ENCODE measurements at places on chromosomes 2 and 18.

- no peak for DNase-seq
Measured at GRCh38 chr2:181384923-181385322, 72.3 kb upstream of the ITGA4 start.

GRCh38 chr18:31171144-31171839 lies 8.6 kb upstream of the DSC1 start:
- DNase-seq = no peak

DNA sequence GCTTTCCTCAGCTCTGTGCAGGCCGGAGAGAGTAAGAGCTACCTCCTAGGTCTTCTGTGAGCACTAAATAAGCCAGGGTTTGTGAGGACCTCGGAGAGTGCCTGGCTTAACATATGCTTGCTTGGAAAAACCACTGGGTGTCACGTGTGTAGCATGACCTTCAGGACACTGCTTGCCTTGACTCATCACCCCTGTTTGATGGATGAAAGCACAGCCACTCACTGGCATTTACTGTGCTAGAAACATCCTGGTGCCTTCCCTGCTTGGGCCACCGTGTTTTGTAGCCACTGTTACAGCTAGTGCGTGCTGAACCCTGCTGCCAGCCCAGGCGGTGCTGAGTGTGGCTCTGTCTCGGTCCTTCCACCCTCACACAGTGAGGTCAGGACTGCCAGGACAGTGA lies 34.8 kb upstream of the ITM2C start:
- DNase-seq = no peak

DNA sequence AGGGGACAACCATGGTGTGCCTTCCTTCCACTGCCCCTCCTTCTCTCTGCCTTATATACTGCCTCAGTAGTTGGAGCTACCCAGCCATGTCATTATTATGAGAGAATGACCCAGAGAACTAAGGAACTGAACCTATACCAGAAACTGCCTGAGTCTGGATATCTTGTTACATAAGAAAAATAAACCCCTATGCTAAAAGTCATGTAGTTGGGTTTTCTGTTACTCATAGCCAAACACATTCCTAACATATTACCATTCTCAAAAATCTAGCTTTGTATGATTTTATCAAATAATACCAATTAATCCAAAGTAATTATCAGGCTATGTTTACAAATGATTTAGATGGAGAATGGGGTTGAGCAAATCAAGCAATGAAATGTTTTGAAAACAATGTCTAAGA lies 15.0 kb upstream of the KLF7 start:
- DNase-seq = no peak

GRCh38 chr18:73101977-73102376 lies 234.2 kb upstream of the NETO1 start:
- DNase-seq = no peak

DNA sequence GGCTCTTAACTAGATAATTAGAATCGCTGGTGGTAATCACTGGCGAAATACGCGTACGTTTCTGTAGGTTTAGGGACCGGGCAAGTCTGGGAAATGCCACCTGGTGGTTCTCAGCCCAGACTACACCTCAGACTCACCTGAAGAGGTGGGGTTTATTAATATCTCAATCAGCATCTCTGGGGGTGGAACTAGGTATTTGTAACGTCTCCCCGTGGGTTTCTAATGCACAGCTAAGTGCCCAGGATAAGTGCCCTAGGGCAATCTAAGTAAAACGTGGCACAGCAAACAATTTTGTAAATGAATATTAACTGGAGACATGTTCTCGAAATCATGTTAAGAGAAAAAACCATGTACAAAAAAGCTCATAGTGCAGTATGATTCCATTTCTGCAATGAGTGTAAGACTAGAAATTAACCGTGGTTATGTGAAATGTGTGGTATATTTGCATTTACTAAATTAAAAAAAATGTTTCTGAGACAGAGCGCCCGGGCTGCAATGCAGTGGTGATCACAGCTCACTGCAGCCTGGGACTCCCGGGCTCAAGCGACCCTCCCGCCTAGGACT lies 760 bp upstream of the CNOT11 start:
- DNase-seq = no peak

GRCh38 chr2:227474410-227474809 lies 2.5 kb downstream of the AGFG1 start:
- no peak for DNase-seq

DNA sequence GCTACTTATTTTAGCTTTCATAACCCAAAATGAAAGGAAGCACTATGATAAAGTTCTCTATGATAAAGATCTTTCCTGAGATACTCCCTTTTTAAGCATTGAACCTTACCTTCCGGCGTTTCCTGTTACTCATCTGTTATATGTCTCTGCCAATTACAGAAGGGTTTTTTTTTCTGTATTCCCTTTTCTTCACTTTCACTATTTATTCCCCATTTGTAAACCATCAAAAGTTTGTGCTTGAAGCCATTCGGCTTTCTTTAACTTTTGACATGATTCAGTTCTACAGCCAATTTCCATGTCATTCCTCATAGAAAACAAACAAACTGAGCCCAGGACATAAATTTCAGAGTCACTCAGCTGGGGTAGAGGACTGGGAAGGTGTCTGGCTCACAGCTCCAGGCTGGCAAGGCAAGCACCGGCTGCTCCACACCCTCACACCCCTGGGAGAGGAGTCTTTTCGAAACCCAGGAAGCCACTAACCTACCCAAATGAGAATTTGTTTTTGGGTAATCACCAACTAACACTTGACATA lies 429.4 kb upstream of the TRIB2 start:
- DNase-seq = no peak

GRCh38 chr18:49631146-49631866 lies 69.4 kb downstream of the LIPG start:
- DNase-seq = no peak

DNA sequence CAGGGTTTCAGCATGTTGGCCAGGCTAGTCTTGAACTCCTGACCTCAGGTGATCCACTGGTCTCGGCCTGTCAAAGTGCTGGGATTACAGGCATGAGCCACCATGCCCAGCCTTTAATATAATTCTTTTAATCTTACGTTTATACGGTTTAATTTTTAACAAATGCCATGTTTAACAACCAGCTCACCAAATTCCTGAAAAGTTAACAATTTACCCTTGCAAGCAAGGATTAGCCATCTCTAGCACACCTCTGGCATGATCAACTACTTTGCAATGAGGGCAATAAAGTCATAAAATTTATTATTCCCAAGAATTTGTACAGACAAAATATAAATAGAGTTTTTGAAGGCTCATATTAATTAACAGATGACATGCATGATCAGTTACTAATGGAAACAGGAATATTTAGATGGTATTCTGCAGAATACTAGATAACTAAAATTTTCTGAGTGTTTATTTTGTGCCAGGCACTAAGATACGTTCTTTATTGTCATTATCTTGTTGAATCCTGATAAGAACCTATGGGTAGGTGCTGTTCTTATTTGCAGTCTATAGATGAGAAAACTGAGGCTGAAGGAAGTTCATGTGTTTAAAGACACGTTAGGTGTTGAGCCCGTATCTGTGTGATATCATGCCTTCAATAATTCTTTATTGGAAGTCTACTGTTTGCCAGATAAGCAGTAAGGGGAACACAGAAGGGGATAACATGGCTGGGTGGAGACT lies 190.1 kb downstream of the CDCA7 start:
- DNase-seq = no peak

GRCh38 chr18:23276451-23276850 lies 141.2 kb downstream of the CABLES1 start:
- DNase-seq = no peak

- DNase-seq = no peak
Measured at GRCh38 chr2:81767187-81767912, 1462.8 kb upstream of the LRRTM1 start.

- DNase-seq = no peak
Measured at GRCh38 chr2:215188078-215188477, 49.7 kb upstream of the ABCA12 start.

- no peak for DNase-seq
Measured at GRCh38 chr2:173763641-173764040, 201.5 kb downstream of the SP3 start.

DNA sequence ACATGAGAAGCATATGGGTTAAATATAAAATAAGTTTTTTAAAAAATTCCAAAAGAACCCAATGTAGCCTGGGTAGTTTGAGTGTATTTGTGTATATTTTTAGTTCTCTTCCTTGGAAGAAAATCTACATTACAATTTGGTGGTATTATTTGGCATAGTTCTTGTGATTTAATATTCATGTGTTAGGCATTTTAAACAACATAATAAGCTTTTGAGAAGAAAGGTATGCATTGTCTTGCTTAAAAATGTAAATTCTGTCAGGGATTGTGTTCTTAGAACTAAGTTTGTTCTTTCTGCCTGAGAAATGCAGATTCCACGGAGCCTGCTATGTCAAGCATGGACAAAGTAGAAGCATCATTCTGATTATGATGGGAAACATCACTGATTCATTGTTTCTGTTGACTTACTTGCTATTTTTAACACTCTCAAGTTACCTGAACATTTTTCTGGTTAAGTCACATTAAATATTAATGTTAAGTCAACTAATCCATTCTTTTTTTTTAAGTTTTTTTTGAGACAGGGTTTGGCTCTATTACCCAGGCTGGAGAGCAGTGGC lies 49.4 kb downstream of the TNFRSF11A start:
- DNase-seq = no peak

DNA sequence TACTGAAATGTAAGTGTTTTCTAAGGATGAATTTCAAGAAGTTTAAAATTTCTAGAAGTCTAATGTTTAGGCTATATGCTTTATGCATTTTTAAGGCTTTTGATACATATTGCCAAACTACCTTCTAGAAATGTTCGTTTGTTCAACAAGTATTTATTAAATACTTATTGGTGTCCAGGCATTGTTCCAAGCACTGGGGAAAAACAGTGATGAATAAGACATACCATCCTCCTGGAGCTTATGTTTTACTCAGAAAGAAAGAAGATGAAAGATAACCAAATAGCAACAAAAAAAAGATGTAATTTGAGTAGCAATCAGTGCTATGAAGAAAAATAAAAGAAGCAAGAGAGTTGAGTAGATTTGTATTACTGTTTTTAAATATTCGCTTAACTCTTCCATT lies 692.9 kb downstream of the SLC4A3 start:
- no peak for DNase-seq

Measured in activated naive CD4-positive, alpha-beta T cell (primary cell).